Keratinocyte (primary cell): ENCODE measurements at places on chromosomes 3 and 15.

- no peak for DNase-seq
These were observed 69.1 kb upstream of the CACNA2D3 start for GRCh38 chr3:54053211-54053610.

DNA sequence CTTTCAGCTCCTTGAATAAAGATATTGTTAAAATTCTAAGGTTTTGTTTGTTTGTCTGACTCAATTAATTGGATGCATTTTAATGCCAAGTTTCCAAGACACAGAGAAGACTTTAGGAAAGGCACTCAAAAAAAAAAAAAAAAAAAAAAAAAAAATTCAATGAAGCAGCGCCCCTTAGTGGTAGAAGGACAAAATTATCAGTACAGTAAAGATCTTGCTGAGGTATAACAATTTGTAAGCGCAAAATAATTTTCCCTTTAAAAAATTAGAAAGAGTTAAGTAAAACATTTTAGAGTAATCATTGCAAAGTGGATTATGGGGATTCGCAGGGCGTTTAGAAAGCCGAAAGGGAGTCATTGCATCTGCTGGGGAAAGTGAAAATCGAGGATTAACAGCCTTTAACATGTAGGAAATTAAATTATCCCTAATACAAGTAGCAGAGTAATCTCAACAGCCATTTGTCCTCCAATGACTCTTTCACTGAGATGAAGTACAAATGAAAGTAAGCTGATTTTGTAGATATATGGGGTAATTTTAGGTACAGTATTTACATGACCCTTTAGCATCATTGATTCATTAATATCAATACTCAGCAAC is 5.8 kb upstream of the DIS3L start:
- no peak for DNase-seq

GRCh38 chr15:48451736-48452135 is 120.5 kb downstream of the DUT start:
- DNase-seq, result no peak

GRCh38 chr15:51313074-51313393 is 25.4 kb downstream of the CYP19A1 start:
- peak; percentile 13 for DNase-seq

DNA sequence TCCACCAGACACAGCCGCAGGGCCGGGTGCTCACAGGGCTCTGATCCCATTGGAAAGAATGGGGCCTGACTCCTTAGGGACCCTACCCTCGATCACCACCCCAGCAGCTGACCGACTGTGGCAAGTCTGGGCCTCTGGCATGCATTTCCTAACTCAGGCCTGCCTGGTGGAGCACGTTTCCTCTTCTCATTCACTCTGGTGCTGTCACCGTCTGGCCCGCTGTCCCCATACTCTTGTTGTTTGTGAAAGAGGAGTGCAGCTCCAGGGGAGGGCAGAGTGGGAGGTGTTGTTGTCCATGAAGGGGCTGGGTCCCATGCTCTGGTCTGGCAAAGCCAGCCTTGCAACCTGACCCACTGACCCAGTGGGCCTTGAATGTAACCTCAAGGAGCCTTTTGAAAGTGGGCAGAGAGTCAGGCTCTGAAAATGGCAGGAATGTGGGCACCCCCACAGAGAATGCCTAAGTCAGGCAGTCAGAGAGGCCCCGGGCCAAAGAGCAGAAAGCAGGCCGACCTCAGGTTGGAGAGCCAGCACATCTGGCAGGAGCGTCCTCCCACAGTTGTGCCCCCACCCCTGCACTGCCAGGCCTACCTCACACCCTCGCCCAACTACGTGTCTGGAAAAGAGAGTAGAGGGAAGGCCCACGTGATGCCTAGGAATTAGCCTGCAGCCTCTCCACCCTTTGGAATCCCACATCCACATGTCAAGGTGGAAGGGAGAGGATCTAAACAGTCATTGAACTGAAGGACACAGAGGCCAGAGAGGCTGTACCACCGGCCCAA is 10.9 kb downstream of the SEMA7A start:
- DNase-seq, result peak; percentile 88

DNA sequence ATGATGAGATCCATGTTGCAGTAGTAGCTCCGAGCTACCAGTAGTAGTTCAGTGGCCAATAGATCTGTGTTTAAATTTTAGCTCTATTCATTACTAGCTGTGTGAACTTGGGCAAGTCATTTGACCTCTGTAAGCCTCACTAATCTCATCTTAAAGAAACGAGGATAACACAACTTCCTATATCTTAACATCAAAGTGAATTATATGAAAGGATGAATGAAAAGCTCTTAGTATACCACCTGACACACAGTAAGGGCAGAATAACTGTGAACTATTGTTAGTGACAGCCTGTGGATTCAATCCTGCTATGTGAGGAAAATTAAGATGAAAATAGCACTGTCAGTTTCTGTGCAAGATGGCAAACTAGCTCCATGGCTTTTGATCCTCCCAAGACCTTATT is 114.5 kb upstream of the PHLDB2 start:
- DNase-seq, result no peak

DNA sequence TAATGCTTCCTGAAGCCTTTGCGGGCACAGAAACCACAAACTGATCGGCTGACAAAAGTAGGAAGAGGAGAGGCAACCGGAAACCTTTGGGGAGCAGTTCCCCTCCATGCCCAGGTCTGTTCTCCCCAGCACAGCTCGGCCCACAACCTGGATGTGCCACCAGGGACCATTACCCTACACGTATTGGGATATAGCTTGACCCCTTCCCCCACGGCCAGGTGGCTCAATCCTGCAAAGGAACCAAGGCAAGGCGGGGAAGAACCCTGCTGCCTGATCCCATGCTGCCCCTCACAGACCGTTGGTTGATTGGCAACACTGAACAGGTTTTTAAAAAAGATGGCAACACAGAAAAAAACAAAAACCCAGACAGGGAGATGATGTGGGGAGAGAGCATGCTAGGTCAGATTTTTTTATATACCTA is 19.7 kb upstream of the TCAIM start:
- DNase-seq, result no peak

GRCh38 chr3:10557781-10558373 is 52.5 kb upstream of the ATP2B2 start:
- DNase-seq, result no peak

GRCh38 chr3:10635446-10636076 is 130.2 kb upstream of the ATP2B2 start:
- DNase-seq, result no peak

GRCh38 chr15:27774638-27775037 is 324.5 kb downstream of the OCA2 start:
- no peak for DNase-seq

GRCh38 chr15:56690733-56691132 is 42.6 kb downstream of the ZNF280D start:
- DNase-seq, result no peak

- DNase-seq, result no peak
These were observed 110.0 kb downstream of the AQP9 start for GRCh38 chr15:58247855-58248842.

DNA sequence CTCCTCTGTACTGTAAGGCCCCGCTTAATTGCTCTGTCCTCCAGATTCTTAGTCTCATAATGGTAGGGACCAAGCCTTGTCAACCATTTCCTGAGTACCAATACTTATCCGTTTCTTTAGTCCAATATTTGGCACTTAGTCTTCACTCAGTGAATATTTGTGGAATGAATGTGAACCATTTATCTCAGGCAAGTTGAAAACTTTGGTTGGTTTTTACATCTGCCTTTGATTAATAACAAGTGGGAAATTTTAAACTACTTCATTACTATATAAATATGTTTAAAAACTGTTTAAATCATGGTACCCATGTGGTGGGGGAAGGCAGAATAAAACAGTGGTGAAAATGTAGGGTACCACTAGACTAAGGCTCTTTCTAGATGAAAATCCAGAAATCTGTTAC is 15.2 kb downstream of the CA12 start:
- no peak for DNase-seq

DNA sequence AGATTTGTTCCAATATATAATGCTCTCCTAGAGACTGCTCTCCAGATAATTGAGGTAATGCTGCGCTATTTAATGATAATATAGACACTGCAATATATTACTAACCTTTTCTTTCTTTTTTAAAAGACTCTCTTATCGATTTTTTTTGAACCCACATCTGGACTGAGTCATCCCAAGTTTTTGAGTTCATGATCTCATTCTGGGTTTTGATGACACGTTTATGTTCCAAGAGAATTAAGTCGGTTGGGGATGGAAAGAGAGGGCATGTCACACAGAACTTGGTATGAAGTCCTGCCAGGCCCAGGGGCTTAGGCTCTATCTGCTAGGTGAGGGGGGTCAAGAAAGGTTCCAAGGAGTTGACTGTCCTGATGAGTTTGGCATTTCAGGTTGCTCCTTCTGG is 431.1 kb downstream of the MFSD1 start:
- DNase-seq, result no peak

DNA sequence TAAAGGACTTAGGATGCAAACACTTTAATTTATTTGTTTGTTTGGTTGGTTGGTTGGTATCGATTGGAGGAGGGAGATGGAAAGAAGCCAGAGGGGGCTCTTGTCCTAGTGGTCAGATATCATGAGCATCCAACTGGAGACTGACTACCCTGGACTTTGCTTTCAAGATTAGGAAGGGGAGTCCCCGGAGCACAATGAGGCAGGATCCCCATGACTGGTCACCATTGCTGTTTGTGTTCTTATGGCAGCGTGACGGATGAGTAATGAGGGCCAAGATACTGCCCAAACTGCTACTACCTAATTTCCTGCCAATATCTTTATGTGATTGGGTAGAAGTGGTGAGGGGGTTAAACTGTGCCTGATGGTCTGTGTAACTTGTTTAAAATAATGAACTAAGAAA is 354.6 kb upstream of the ROPN1 start:
- DNase-seq, result no peak

- no peak for DNase-seq
These were observed 253.0 kb downstream of the ARRDC4 start for GRCh38 chr15:98213346-98213979.
